T-helper 1 cell (primary cell): ENCODE measurements at places on chromosomes 13 and 19.

- no peak for DNase-seq
These were observed 126.8 kb upstream of the IRS2 start for GRCh38 chr13:109913186-109913585.

DNA sequence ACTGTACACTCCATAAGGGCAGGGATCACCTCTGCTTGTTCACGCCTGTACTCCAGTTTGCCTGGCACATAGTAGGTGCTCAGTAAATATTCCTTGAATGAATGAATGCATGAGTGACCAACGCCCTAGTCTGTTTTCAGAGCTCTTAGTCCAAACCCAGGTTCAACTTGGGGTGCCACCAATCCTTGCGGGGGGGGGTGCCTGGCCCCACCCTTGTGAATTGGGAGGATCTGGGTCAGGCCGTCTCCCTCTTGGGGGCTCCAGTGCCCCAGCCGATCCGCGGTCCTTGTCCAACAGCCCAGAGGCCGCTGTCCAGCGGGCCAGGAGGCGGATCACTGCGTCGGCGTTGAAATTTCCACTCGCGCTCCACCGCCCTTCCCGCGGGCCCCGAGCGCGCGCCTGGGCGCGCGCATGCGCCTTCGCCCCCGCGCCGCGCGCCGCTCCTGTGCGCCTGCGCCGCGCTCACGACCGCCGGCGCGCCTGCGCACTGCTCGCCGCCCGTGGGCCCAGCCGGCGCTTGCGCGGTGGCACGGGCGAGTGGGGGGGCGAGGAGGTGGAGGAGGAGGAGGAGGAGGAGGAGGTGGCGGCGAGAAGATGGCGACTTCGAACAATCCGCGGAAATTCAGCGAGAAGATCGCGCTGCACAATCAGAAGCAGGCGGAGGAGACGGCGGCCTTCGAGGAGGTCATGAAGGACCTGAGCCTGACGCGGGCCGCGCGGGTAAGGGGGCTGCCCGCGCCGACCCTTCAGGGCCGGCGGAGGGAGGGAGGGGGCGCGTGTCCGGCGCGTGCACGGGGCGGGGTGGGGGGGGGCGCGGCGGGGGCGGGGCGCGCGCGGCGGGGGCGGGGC is at the start of gene CRTC1:
Gene CRTC1, plus strand, starts transcription at position 572 of the 849 bp plus-strand sequence. Its CDS starts 23 bp downstream, at position 595.
- DNase-seq, result peak; percentile 95

DNA sequence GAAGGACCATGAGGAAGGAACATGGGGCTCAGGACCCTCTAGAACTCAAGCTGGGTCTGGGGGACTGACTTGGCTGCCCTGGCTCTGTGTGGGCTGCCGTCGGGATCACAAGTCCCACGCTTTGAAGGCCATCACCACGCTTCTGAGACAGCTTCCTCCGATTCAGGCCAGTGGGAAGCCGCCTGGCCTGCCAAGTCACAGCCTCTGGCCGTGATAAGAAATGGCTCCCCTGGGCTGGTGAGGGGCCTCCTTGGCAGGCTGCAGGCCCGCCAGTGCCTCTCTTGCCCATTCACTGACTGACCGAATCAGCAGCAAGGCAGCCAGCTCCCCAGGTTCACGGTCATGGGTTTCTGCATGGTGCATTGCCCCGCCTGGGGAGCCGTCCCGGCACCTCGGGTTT is 48.8 kb downstream of the COMP start:
- no peak for DNase-seq

DNA sequence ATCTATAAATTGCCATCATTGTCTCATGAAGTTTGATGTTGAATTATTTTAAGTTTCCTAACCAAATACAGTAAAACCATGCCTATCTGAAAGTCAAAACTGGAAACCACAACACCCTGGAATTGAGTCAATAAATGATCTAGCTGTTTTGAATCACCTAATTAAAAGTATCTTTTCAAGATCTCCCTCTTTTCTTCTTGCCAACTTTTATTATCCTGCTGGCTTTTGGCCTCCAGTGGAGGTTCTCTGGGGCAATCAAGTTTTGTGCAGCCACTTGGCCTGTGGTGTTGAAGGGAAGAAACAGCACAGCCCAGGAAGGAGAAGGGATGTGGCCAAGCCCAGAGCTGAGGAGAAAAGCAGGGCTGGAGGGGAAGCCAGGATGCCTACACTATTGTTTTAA is 255.4 kb downstream of the COG6 start:
- DNase-seq, result no peak

DNA sequence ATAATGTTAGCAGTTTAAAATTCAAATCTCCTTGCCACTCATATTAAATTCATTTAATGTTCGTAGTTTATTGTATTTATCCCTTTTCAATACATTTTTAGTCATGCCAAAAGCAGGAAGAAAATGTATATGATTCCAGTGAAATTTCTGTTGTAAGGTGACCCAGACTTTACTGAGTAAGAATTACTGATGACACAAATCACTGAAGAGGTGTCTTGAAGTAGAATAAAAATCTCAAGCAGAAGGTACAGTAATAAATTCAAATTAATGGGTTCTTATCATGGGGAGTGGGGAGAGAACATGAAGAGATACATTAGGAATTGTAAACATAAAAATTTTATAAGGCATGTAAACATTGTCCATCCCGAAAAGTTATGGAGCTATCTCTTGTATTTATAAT is 19.9 kb downstream of the STARD13 start:
- DNase-seq, result no peak

GRCh38 chr13:40992678-40993518 is 26.2 kb downstream of the ELF1 start:
- no peak for DNase-seq

- peak; percentile 51 for DNase-seq
These were observed 5.7 kb upstream of the NFIC start for GRCh38 chr19:3360421-3361383.

DNA sequence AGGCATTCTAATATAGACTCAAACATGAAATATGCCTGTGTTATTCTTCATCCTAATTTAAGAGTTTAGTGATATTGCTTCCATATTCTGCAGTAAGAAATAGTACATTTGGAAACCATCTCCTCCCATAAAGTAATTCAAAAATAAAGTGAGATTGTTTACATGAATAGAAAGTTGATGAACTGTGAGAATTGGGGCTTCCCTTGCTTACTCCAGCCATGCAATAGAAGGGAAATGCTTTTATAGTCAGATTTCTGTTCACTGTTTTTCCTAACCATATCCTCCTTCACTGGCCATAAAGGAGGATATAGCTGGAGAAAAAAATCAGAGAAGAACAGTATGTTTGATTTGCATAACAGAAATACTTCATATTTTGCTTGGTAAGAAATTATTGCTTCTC is 7.8 kb downstream of the LRCH1 start:
- DNase-seq, result no peak
